ENCODE measurements at places on chromosomes 16 and 17.

DNA sequence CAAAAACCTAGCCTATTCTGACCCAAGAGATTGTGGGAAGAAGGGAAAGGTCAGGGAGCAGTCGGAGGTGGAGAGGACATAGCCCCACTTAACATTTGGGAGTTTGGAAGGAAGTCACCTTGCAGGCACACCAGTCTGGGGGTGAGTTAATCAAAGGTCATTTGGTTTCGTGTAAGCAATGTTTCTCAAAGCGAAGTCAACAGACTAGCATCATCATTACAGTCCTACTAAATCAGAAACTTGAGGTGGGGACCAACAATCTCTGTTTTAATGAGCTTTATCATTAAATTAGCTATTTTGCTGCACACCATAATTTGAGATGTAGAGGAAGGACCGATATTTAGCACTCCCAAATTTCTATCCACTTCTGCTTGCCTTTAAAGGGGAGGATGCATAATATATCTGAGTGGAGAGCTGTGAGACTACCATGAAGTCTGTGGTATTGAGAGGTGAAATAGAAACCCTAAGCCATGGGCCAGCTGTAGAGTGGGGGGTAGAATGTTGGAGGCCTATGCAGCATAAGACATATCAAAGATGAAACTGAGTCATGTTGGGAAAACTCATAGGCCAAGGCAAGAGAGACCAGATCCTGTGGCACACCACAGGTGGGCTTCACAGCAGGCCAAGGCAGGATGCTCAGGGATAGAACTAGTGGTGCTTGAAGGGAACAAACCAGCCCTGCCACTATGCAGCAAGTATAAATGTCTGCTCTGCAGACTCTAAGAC lies 141.7 kb upstream of the ANKFN1 start:
- DNase-seq: no peak

GRCh38 chr17:36657763-36658490 lies 56.5 kb downstream of the MRM1 start:
- no peak for DNase-seq

GRCh38 chr16:1217526-1217925 lies 7.5 kb downstream of the TPSG1 start:
- no peak for DNase-seq

- DNase-seq: no peak
Observed at GRCh38 chr17:46908068-46908737, 14.8 kb upstream of the GOSR2 start.

DNA sequence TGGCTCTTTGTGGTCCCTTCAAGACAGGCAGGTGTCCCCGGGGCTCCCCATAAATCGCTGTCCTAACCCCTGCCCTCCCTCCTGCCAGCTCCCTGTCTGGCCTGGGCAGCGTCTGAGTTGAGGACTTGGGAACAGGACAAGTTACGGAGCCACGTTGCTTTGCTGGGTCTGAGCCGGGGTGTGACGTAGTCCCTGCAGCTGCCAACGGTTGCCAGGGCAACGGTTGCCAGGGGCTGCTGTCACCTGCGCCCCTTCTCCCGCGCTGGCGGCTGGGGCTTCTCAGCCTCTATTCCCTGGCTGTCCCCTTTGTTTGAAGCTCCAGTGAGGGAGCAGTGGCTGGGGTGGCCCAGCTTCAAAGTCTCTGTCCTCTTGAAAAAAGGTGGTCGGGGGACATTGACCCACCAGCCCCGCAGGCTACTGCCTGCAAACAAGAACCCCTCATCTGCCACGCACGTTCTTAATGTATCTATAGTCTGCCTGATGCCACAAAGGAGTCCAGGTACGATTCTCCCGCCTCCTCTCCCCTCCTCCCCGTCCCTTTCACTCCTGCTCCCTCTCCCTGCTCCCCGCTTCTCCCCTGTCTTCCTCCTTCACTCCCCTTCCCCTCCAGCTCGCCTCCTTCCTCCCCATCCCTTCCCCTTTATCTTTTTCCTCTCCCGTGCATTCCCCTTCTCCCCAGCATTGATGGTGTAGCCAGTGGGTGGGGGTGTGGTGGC lies 10.9 kb downstream of the ADGRG1 start:
- no peak for DNase-seq

- DNase-seq: no peak
Observed at GRCh38 chr17:37829592-37830123, 84.8 kb upstream of the HNF1B start.

GRCh38 chr16:11302977-11303376 lies 21.8 kb upstream of the PRM1 start:
- no peak for DNase-seq

GRCh38 chr17:45132572-45133463 lies 503 bp upstream of the PLCD3 start:
- DNase-seq: peak; percentile 97

Data from H54 (cell line).